Spleen (tissue), 13 donors: ENCODE measurements at places on chromosomes 6 and 20. TPM values are rescaled to one million over a fixed set of nuclear protein-coding genes. Genes with fewer than 3 reads are reported as not detected.

- no peak for DNase-seq
Measured at GRCh38 chr6:151071295-151071694, 168.5 kb upstream of the AKAP12 start.

DNA sequence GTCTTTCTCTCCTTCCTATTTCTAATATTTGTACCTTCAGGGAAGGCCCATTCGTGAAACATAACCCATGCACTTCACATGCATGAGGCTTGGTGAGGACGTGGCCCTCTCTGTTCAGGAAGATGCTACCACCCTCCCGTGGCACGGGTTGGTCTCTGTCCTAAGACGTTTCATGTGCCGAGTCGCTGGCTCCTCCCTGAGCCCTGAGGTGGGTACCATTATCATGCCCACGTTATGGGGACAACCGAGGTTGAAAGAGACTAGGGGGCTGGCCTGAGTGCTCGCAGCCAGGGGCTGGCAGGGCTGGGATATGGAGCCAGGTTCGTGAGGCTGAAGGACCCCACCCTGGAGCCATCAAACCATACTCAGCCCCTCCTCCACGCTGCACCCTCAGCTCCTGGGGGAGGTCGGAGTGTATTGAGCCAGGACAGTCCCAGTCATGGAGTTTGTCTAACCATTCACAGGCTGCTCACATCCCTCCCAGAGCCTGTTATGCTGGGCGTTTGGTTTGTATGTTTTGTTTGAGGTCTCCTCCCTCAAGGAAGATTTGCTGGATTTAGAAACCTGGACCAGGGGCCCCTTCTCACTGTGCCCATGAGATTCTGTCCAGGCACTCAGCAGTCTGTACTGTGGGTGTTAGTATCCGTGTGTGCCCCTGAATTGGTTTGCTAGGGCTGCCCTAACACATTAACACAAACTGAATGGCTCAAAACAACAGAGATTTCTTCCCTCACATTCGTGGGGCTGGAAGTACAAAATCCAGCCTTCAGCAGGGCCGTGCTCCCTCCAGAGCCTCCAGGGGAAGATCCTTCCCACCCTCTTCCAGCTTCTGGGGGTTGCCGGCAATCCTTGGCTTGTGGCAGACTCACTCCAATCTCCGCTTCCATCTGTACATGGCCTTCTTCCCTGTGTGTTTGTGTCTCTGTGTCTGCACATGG is 88.3 kb downstream of the ANKRD60 start:
- DNase-seq = no peak

GRCh38 chr6:41177695-41178094 is 14.8 kb upstream of the TREM2 start:
- DNase-seq = no peak

GRCh38 chr6:24933266-24933665 is 2.5 kb downstream of the RIPOR2 start:
- DNase-seq = no peak

DNA sequence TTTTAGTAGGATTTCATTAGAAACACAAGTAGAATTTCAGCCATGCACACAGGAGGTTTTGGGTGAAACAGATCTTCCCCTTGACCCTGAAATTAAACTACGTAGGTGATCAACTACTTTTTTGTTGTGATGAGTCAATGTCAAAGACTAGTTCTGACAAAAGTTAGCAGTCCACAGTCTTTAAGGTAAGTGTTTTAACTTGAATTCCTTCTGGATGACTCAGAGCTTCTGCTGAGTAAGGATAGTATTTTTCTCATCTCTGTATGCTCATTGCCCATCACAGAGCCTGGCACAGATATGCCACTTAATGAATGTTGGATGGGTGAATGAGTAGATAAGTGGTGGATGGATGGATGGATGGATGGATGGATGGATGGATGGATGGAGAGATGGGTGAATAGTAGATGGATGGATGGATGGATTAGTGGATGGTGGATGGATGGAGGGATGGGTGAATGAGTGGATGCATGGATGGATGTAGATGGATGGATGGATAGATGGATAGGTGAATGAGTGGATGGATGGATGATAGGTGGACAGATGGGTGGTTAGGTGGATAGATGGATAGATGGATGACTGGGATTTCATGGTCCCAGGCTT is 165.3 kb downstream of the ZMYND8 start:
- no peak for DNase-seq

GRCh38 chr20:35306931-35307517 is 14.8 kb upstream of the FAM83C start:
- DNase-seq = no peak

GRCh38 chr6:161876231-161876630 is 602.4 kb upstream of the AGPAT4 start:
- DNase-seq = no peak

DNA sequence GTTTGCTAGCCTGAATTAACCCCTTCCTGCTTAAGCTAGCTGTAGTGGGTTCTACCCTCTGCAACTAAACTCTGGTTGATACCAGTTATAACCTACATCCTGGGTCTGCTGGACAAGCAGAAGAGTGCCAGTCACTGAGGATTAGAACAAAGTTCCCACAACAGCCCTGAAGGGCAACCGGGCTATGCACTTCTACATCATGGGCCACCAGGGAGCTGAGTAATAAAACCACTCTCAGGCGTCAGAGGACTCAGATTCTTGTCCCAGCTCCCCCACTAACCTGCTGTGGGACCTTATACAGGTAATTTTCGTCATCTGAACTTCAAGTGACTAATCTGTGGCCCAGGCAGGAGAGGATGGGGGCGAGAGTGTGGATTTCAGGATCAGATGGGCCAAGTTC is 56.8 kb downstream of the EYA2 start:
- no peak for DNase-seq

SLC35B3 gene
- total RNA-seq = 16.5 TPM

GNAS-AS1 gene
- total RNA-seq = 0.70 TPM
